Aorta (tissue), 5 donors: ENCODE measurements at places on chromosomes 5 and 9. TPM values are rescaled to one million over a fixed set of nuclear protein-coding genes. Genes with fewer than 3 reads are reported as not detected.

GRCh38 chr5:59768152-59769040, 125.1 kb downstream of the PDE4D start:
- no peaks in the 10 kb centered on the region for H3K4me1 ChIP-seq
- H3K27ac ChIP-seq, result no peak overlapping the region
- no peaks in the 10 kb centered on the region for H3K27me3 ChIP-seq
- H3K36me3 ChIP-seq, result no peaks in the 10 kb centered on the region
- peak overlapping the region; percentile 34 for H3K4me3 ChIP-seq
- peak; percentile 50 for DNase-seq

DNA sequence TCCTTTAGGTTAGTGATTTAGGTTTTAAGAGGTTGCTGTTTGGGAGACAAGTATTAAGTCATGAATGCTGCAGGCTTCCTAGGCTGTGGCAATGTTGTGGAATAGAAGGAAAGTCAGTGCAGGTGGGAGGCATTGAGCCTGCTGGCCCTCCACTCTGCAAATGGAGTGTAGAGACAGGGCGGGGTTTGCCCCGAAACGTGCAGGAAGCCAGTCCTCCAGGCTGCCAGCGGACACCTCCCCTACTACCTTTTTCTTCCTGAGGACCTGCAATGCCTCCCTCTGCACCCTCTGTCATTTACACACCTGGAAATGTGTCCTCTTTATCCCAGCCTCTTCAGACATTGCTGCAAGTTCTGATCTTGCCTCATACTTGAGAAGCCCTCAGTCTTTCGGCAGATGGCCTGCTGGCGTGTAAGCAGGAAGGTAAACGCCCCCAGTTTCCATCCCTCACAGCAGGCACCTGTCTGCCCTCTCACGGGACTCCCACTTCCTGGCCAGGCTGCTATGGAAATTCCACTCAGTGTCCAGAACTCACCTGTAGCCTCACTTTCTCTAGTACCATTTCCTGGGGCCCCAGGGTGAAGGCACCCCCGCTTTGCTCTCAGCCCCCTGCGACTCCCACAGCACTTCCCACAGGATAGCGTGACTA, 81.6 kb upstream of the BOD1 start:
- no peak overlapping the region for H3K4me3 ChIP-seq
- H3K4me1 ChIP-seq, result no peaks in the 10 kb centered on the region
- no peak overlapping the region for H3K27ac ChIP-seq

Gene FCN1
- total RNA-seq, result 14.4 TPM

Gene GABRA1
- total RNA-seq, result not detected

DNA sequence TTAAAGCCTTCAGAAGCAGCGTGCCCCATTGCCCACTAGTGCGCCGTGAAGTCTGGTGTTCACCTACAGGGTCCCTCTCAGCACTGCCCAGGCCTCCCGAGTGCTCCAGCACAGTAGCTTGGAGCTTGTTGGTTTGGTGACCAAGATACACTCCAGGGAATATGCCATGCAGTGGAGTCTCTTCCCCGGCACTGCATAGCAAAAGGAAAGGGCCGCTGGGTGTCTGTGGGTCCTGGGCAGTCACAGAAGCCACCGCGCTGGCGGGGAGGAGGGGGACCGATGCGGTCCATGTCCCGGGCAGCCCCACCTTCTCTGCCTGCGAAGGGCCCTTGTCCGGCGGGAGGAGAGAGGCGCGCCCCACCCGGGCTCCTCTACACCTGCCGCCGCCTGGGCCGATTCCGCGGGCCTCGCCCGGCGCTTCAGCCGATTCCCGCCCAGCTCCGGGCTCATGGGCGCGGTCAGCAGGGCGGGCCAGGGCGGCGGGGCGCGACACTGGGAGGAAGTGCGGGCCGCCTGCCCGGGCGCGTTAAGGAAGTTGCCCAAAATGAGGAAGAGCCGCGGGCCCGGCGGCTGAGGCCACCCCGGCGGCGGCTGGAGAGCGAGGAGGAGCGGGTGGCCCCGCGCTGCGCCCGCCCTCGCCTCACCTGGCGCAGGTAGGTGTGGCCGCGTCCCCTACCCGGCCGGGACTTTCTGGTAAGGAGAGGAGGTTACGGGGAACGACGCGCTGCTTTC, at the start of gene SYK:
Gene SYK, plus strand, starts transcription at position 579 of the 732 bp plus-strand sequence. CDS start 42,080 bp downstream, outside the sequence.
- peak; percentile 81 for DNase-seq
- H3K36me3 ChIP-seq, result no peaks in the 10 kb centered on the region
- H3K4me3 ChIP-seq, result no peak within 1 kb of the TSS
- peaks cover 2% of the 10 kb centered on the region for H3K27me3 ChIP-seq

- H3K27ac ChIP-seq, result no peak overlapping the region
- DNase-seq, result no peak
Observed at GRCh38 chr9:123605286-123605685, 249.3 kb downstream of the CRB2 start.

DNA sequence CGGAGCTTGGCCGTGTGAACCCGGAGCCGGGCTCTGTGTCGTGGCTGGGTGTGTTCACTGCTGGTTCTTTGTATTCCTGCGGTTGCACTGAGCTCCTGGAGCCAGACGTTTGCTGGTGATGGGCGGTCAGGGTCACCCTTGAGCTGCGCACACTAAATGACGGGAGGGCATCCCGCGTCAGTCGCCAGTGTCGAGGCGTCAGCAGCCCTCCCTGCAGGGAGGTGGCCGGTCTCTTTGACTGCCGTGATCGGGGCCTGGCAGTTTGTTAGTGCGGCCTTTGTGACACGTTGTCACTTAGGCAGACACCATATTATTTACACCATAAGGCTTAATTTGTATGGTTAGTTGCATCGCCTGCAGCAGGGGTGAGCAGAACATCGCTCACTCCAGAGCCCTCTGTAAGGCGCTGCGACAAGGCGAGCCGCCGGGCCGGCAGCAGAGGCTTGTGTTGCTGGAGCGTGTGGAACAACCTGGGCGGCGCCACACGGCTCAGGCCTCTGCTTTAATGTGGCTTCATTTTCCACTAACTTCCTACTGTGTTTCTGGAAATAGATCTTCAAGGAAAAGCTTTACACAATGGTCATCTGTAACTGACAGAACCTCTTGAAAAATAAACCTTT, 8.3 kb downstream of the NDUFS6 start:
- H3K27me3 ChIP-seq, result no peaks in the 10 kb centered on the region
- H3K27ac ChIP-seq, result no peak overlapping the region
- no peak overlapping the region for H3K4me3 ChIP-seq
- H3K4me1 ChIP-seq, result no peaks in the 10 kb centered on the region

Gene PCDHB5
- total RNA-seq, result 4.2 TPM

DNA sequence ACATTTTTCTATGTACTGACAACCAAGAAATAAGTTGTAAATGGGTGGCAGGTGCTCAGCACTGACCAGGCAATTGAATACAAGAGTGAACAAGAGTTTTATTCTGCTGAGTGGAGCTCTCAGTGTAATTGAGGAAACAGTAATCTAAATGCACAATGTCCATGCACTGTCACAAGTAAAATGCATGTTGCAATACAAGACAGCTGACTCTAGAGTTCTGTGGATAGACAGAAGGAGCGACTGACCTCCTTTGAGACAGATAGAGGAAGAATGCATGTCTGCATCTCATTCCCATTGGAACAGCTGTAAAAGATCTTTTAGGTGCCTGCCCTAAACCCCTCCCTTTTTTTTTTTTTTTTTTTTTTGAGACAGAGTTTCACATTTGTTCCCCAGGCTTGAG, 299.0 kb downstream of the FBXL7 start:
- no peaks in the 10 kb centered on the region for H3K36me3 ChIP-seq
- H3K27ac ChIP-seq, result no peak overlapping the region
- no peak for DNase-seq
- H3K4me1 ChIP-seq, result peaks cover 2% of the 10 kb centered on the region
- no peak overlapping the region for H3K4me3 ChIP-seq

- DNase-seq, result no peak
- H3K36me3 ChIP-seq, result no peaks in the 10 kb centered on the region
- no peak overlapping the region for H3K27ac ChIP-seq
- H3K4me3 ChIP-seq, result no peak overlapping the region
- peaks cover 4% of the 10 kb centered on the region for H3K4me1 ChIP-seq
Observed at GRCh38 chr9:18208166-18209059, 265.5 kb upstream of the ADAMTSL1 start.
